ENCODE measurements at places on chromosomes 3 and 15.

DNA sequence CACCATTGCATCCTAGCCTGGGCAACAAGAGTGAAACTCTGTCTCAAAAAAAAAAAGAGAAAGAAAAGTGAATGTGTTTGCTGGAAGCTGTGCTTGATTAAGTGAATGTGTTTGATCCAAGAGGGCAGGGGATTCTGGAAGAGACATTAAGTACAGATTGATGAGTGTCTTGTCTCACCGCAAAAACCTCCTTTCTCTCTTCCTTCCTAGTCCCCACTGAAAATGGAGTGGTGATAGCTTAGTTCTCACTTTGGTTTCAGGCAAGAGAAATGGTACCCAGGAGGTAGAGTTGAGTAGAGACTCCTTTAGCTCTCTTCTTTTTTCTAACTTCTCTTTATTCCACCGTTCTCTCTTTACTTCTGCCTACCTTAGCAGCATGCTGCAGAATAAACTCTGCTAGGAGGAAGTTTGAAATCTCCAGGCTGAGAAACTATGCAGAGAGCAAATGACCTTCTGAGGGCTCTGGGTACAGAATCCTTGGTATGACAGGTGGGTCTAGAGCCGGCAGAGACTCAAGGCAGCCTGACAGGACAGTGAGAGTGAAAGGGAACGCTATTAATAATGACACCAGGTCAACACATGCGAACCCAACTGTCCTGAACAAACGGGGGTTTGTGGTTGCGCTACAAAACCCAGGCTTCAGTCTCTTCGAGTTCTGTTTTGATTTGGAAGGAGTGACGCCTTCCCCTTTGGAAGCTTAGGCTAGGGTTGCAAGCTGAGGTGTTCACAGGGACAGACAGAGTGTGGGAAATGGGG, 74.9 kb downstream of the SMAD3 start:
- no peak for DNase-seq

DNA sequence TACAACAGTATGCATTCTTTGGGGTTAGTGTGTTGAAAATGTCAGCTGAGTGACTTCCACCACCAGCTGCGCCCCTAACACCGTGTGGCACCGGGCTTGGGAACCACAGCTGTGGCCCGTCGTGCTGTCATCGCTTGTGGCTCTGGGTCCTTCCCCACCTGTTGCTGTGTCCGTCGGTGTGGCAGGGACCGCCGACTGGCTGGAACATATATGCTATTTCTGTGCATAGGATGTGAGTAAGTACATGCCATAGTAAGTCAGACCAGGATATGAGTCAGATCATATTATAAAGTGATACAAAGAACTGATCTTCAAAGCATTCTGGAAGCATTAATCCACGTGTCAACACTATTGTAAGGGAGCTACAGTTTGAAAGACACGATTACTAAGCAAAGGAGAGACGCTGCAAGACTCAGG, 31.9 kb downstream of the EHD4 start:
- no peak for DNase-seq

GRCh38 chr15:75069301-75069925, 46.0 kb downstream of the PPCDC start:
- DNase-seq: no peak

- no peak for DNase-seq
These were observed 372.2 kb downstream of the VGLL3 start for GRCh38 chr3:86618706-86619105.

- no peak for DNase-seq
These were observed 394.8 kb downstream of the FHIT start for GRCh38 chr3:60856257-60857046.

- DNase-seq: no peak
These were observed 22.0 kb upstream of the C3orf22 start for GRCh38 chr3:126580746-126581145.

Data from NCI-H1694 (cell line).